ENCODE measurements at places on chromosomes 6 and 20.

DNA sequence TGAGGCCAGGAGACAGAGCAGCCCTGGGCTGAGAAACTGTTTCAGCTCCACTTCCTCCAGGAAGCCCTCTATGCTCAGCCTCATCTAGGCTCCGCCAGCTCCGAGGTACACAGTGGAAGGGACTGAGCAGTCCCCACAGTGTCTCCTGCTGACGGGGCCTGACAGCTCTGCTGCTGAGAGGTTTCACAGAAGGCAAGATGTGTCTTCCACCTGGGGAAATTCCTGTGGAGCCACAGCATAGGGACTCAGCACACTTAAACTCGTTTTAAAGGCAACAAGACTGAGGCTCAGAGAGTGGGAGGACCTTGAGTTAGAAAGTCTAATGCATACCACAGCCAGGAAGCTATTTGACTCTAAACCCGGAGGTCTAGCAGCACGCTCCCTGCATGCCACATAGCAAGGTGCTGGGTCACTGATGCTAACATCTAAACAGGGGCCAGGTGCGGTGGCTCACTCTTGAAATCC is 6.8 kb downstream of the ADA start:
- DNase-seq = no peak

DNA sequence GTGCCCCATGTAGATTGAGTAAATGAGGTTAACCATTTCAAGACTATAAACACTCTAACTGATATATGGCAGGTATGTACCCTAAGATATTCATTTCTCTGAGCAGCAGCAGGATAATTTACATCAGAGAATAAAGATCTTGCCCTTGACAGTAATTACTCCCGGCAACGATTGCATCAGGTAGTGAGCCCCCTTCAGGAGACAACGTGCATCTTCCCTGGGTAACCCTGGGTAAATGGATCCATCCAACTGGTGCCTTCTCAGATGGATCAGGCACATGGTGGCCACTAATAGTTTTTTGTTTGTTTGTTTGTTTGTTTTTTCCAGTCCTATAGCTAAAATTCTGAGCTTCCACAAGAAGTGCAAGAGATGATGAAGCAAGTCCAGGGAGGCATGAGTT is 469.4 kb upstream of the SLC35B3 start:
- DNase-seq = no peak

DNA sequence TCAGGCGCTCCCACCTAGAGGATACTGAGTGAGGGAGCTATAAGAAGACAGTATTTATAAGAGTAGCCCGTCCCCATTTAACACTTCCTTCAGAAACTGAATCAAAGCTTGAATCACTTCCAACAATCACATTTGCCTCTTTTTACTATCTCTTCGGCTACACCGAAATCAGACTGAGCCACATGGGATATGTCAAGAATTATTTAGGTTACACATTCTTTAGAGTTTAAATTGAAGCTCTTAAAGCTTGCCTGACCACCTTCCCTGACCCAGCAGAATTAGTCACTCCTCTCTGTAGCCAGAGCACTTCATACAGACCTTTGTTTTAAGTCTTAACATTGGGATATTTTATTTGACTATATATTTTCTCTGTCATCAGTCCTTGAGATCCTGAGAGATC is 163.7 kb downstream of the MAFB start:
- DNase-seq = no peak

- no peak for DNase-seq
These were observed 22.2 kb downstream of the HLA-A start for GRCh38 chr6:29964518-29964886.

- DNase-seq = no peak
These were observed 386.9 kb downstream of the CDH26 start for GRCh38 chr20:60345106-60345505.

- DNase-seq = no peak
These were observed 48.4 kb downstream of the USP49 start for GRCh38 chr6:41846666-41847237.

GRCh38 chr6:144621332-144621731 is 336.2 kb downstream of the UTRN start:
- DNase-seq = no peak

DNA sequence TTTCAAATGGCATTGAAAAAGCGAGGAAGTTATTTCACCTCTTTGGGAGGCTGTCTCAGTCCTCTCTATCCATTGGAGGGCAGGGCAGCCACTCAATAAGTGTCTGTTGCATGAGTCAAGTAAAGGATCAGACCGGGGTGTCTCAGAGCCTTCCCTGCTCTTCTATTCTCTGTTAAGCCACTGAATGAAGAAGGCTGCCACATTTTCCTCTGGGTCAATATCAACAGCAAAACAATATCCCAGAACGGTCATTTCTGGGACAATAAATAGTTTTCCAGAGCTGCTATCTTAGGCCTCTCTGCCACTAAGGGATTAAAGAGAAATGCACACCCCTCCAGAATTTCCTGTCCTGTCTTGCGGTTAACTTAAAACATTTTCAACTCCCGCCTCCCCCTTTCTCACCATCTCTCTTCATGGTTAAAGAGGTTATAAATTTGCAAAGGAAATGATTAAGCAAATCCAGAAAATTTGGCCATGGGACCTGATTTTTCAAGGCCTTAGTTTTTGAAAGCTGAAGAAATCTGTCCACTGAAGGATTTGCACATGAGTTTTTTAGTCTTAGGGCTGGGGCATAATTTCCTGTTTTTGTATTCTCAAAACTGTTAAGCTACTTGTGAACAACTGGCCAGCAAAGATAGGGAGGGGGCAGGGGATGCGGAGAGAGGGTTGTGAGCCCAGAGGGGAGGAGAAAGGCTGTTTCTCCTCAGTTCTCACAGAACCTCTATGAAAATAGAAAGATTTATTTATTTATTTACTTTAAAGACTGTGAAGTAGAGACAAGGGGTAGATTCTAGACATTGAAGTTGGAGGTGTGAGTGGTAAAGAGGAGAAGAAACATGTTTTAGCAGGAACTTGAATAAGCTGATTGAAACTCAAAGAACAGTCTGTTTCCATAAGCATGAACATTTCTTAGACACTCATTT is 135.7 kb downstream of the BCAS1 start:
- no peak for DNase-seq

DNA sequence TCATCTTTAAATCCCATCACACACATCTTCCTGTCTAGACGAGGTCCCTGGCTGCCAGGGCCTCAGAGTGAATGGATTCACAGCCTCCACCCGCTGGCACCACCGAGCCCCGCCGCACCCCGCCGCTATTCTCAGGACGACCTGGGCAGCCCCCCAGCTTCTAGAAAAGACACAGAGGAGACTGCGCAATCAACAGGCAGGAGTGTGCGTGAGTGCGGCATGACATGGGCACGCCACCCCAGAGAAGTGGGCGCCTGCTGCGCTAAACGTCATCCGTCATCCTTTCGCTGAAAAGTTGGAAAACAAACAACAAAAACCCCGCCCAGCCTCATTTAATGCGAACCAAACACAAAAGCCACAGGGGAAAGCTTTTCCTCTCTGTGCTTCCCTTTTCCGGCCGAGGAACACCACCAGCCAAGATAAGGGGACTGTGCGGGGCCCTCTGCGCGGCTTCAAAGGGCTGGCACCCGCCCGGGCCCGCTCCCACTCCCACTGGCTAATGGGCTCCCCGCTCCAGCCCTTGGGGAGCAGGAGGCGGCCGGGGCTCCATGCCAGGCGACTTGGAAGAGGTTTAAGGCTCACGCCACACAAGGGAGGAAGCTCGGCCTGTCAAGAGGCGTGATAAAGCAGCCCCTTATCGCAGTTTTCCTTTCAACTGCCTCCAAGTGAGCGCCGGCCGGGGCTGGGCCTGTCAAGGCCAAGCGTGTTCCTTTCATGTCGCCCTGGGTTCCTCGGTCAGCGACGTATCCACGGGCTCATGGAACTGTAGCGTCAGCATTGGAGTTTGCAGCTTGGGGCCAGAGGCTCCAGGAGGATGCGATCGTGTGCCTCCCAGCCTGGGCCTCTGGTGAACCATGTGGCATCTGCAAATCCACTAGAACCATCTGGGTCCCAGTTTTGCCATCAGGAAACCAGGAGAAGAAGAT is 50.1 kb downstream of the NFATC2 start:
- no peak for DNase-seq

GRCh38 chr6:87975561-87975960 is 72.1 kb upstream of the SPACA1 start:
- no peak for DNase-seq

DNA sequence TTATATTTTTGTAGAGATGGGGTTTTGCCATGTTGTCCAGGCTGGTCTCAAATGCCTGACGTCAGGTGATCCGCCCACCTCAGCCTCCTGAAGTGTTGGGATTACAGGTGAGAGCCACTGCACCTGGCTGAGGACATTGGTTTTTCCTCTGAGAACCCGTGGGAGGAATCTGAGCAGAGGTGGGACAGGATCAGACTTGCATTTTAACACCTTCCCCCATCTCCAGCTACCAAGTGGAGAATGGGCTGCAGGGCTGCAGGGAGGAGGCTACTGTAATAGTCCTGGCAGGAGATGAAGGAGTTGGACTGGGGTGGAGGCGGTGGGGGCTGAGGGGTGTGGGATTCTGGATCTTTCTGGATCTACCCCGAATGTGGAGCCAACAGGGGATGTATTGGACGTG is 24.5 kb downstream of the FAM110A start:
- no peak for DNase-seq
